ENCODE measurements at places on chromosomes 5 and 9.

- no peak for DNase-seq
These were observed 24.7 kb upstream of the CTNND2 start for GRCh38 chr5:11928909-11929308.

DNA sequence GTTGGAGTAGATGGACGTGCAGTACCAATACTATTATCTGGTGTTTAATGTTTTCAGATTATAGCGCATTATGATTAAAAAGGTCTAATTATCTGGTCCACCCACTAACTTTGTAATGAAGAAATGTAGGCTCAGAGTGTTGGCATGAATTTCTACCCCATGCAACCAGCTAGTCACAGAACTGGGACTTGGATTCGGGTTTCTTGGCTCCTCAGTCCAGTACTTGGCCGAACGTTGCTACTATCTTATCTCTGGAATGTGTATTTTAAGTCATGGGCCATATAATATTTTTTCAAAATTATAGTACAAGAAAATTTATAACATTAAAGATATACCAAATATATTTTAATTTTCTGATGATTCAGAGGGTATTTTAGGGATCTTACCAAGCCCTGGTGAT, 657.5 kb upstream of the DMAC1 start:
- no peak for DNase-seq

- DNase-seq: no peak
These were observed 149.7 kb downstream of the ATP10B start for GRCh38 chr5:160702311-160702803.

GRCh38 chr5:68406767-68407241, 191.2 kb downstream of the PIK3R1 start:
- no peak for DNase-seq

DNA sequence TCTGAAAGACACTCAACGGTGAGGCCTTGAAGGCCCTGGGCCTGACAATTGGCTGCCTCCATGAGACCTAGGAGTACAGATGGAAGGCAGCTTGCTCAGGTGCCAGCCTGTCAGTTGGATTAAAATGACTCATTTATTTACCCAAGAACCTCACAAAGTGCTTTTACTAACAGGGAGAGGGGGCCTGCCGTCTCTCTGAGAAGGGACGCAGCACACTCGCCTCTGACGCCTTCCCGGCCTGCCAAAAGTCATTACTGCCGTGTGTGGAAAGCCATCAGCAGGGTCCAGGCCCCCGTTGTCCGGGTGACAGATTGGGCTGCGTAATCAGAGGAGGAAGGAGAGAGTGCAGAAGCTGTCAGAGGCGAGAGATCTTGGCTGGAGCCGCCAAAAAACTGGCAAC, 32.4 kb downstream of the DDX31 start:
- DNase-seq: no peak

- no peak for DNase-seq
These were observed 37.9 kb downstream of the IRX4 start for GRCh38 chr5:1844708-1845436.

DNA sequence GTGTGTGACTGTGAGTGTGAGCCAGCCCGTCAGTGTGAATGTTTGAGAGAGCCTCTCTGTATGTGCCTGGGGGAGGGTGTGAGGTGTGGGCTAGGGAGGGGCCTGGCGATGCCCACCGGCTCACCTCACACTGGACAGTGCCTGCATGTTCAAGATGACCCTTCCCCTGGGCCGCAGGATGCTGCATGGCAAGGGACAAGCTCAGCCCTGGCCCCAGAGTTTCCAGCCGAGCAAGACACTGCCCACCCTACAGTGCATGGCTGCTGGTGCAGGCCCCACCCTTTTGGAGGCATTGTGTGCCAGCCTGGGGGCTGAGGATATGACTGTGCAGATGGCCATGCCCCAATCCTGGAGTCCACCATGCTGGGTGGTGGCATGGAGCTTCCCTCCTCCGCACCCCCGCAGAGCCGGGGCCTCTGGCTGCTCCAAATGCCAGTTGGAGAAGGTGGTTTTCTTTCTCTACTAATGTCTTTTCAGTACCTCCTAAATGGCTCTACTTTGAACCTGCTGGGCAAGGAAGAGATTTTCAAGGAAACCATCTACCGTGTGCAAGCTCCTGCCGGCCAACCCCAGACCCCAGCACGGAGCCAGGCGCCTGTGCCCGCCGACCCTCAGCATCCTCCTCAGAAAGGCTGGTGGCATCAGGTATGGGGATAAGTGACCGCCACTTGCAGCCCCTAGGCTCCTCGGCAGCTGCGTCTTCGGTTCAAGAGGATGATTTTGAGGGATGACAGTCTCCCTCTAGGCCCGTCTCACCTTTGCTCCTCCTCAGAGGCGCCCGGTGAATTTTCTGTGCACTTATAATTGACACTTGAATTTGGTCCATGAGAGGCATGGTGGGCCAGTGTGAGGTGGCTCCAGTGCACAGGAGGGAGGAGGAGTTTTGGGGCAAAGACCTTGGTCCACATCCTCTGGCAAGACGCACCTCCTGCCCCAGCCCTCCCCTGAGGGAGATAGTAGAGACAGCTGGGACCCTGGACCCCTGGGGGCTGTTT, 27.7 kb downstream of the FGD3 start:
- no peak for DNase-seq

- DNase-seq: peak; percentile 98
These were observed 85.8 kb upstream of the DMRT1 start for GRCh38 chr9:755454-756381.

DNA sequence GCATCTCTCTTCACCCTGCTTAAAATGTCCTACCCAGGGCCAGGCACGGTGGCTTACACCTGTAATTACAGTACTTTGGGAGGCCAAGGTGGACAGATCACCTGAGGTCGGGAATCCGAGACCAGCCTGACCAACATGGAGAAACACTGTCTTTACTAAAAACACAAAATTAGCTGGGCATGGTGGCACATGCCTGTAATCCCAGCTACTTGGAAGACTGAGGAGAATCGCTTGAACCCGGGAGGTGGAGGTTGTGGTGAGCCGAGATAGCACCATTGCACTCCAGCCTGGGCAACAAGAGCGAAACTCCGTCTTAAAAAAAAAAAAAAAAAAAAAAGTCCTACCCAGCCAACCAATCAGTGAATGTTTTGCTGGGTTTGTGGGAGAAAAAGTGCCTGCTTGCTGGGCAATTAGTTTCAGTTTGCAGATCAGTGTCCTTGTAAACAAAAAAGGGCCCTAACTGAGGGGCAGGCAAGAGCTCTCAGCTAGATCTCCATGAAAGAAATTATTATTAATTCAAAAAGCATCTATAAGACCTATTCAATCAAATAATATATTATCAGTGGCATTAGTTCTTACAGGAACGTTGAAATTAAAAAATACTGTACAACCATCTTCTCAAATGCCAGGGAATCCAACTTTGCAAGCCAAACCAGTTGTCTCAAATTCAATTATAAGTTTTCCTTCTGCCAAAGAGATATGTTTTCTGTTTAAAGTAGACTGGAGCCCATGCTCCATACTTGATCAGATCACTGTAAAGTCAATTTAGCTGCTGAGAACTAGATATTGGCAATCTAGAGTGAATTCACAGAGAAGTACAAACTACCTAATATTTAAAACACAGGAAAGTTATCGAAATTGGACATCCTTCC, 3.9 kb downstream of the MEGF9 start:
- DNase-seq: no peak

- DNase-seq: peak; percentile 63
These were observed 65.2 kb downstream of the ZSWIM6 start for GRCh38 chr5:61397238-61397637.

DNA sequence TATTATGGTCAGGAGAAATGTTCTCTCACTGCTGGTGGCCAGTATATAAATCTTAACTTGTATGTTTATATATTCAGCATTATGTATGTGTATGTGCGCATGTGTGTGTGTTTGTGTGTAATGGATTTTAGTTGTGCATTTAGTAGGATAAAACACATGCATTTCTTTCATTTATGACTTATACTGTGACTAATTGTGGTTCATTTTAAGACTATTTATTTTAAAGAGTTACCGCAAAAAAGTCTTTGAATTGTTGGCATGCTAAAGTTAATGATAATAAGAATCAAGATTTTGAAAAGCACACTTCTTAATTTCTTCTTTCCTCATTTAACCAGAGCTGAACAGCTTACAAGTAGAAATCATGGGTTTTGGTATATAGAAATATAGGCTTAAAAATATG, 60.9 kb downstream of the RAI14 start:
- peak; percentile 80 for DNase-seq

GRCh38 chr9:134056483-134057306, 11.1 kb downstream of the BRD3 start:
- no peak for DNase-seq

- DNase-seq: no peak
These were observed 5.2 kb upstream of the PKN3 start for GRCh38 chr9:128696923-128697707.

GRCh38 chr5:32443541-32444430, 754 bp downstream of the ZFR start:
- peak; percentile 55 for DNase-seq

GRCh38 chr9:76542360-76542759, 83.4 kb downstream of the GCNT1 start:
- DNase-seq: no peak

DNA sequence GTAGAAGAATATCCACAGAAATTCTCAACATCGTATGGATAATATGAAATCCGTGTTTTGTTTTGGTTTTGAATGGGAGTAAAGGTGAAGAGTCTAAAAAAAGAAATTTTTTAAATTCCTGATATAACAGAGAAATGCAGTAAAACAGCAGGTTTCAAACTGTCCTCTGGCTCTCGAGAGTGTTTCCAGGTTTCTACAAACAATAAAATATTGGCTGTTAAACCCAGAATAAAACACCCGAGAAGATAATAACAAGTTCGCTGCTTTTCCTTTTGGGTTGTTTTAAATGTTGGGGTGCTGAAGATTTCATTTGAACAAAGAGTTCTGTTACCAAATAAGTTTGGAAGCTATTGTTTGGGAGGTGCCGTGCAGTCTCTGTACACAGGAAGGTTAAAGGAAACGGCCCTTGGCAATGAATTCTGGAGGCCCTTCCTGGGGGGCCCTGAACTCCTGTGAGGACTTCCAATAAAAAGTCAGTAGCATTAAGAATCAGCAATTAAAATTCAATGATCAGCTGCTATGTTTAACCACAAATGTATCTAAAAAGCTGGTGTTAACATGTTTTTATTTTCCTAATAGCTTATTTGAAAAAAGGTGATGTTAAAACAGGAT, 215.8 kb downstream of the TSSK1B start:
- DNase-seq: no peak

DNA sequence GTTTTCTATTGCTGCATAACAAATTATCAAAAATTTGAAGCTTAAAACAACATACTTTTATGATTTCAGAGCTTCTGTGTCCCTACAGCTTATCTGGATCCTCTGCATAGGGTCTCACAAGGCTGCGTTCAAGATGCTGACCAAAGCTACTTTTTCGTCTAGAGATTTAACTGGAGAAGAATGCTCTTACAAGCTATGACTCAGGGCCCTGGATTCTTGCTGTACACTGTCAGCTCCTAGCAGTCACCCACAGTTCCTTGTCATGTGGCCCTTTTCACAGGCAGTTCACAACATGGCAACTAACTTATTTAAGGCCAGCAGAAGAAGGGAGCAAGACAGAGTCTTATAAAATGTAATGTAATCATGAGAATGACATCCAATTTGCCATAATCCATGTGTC, 70.8 kb upstream of the FAM174A start:
- peak; percentile 16 for DNase-seq
